ENCODE measurements at places on chromosomes 11 and 22. TPM values are rescaled to one million over a fixed set of nuclear protein-coding genes. Genes with fewer than 3 reads are reported as not detected.

DNA sequence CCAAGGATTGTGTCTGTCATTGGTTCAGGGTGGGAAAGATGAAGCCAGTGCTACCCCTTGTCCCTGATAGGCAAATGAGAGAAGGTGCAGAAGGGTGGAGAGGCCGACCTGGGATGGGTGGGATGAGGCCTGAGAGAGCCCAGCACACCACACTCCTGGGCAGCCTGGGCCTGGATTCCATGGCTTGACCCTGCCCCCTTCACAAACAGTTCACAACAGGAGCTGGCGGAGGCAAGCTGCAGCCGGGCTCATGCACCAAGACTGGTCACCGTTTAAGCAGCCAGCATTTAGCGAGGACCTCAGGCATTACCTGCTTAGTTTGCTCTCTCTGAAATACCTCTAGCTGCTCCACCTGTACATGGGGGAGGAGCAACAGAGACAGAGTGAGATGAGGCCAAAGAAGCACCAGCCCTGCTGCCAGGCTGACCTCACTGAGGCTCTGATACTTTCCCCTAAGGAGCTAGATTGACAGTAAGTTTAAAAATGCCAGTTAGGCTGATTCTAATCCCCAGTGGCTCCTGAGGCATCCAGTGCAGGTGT is 13.5 kb downstream of the IL18BP start:
- peak; percentile 26 for DNase-seq

- no peak for DNase-seq
Measured at GRCh38 chr11:126772267-126772666, 228.3 kb downstream of the KIRREL3 start.

DNA sequence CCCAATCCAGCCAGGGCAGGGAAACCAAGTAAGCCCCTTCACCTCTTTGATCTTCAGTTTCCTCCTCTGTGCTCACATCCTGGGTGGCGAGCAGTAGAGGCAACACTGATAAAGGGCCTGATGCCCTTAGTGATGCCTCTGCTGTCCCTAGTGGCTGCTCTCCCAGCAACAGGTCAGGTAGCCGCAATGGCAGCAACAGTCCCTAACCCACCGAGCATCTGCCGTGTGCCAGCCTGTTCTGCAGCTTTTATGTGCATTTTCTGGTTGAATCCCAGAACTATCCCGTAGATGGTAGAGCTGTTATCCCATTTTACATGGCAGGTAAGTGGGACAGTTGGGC is 5.2 kb downstream of the SCYL1 start:
- peak; percentile 81 for DNase-seq

GRCh38 chr22:47032956-47033647 is 270.7 kb downstream of the TBC1D22A start:
- no peak for DNase-seq

GRCh38 chr11:119100994-119101758 is 477 bp downstream of the DPAGT1 start:
- DNase-seq = peak; percentile 73

- DNase-seq = peak; percentile 70
Measured at GRCh38 chr11:68314203-68315170, 2.1 kb downstream of the LRP5 start.

DNA sequence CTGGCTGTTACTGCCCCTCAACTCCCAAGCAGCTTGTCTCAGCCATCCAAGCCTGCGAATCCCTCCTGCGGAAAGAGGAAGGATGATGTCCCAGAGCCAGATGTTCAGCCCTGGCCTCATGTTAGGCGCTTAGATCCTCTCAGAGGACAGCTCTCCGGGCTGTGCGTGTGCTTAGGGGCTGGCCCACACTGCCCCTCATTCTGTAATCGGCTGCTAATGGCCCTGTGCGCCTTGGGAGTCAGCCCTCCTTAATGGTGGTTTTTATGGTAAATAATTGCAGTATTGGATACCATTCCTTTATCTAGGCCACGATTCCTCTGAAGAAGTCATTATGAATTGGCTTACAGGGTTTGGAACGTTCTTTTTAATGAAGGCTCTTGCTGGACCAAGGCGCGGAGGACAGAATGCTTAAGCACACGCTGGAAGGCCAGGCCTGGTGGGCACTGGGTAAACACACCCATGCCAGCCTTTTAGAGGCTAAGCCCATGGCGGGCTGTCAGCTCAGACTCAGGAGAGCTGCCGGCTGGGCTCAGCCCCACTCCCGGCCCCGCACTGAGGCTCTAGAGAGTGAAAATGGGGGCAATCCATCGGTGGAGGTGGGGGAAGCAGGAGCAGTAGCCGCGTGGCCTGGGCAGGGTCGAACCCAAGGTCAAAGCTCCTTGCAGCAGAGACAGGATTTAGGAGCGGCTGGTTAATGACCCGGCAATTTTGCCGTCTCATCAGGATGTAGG is 1157.5 kb downstream of the BRD1 start:
- no peak for DNase-seq

- DNase-seq = peak; percentile 73
Measured at GRCh38 chr11:75518204-75518549, 7.6 kb downstream of the GDPD5 start.

Gene SORL1
- 13.3 TPM for total RNA-seq

DNA sequence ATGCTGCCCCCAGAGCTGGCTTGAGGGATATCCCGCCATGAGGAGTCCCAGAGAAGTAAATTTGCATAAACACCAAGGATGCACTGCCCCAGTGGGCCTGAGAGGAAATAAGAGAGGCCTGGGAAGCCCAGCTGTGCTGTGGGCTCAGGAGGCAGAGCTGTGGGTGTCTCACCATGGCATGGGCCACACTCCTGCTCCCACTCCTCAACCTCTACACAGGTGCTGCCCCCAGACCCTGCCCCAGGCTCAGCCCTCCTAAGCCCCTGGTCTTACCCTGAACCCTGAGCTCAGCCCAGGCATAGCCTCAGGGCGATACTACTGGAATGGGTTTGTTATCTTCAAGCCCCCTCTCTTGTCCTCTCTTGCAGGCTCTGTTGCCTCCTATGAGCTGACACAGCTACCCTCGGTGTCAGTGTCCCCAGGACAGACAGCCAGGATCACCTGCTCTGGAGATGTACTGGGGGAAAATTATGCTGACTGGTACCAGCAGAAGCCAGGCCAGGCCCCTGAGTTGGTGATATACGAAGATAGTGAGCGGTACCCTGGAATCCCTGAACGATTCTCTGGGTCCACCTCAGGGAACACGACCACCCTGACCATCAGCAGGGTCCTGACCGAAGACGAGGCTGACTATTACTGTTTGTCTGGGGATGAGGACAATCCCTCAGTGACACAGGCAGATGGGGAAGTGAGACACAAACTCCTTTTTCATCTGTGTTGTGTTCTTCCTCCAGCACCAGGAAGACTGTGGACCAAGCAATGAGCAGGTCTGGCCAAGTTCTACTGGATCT is 59.9 kb downstream of the GGTLC2 start:
- no peak for DNase-seq

GRCh38 chr22:29727131-29727523 is 7.3 kb downstream of the CABP7 start:
- peak; percentile 97 for DNase-seq

- no peak for DNase-seq
Measured at GRCh38 chr11:4543561-4543960, 1.4 kb upstream of the OR52M1 start.

GRCh38 chr11:40186437-40187263 is 1272.8 kb downstream of the LRRC4C start:
- DNase-seq = no peak

DNA sequence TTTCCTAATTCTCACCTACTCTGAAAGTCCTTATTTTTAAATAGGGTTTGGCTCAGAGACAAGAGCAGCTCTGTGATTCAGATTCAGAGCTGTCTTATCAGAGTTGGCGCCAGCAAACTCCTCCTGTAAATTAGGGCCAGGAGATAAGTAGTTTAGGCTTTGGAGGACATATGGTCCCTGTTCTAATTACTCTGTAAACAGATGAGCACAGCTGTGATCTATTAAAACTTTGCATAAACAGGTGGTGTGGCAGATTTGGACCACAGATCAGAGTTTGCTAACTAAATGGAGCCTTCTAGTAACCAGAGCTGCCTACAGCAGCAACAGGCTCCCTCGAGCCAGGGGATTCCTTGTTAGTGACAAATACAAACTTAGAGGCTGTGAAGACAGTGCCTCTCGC is 27.9 kb downstream of the YPEL1 start:
- no peak for DNase-seq

Gene MMP13
- not detected for total RNA-seq

Gene DGAT2
- total RNA-seq = 1.3 TPM

Gene P4HA3
- total RNA-seq = not detected

Gene MS4A3
- total RNA-seq = not detected

Gene MALAT1
- 456 TPM for total RNA-seq

Gene BRSK2
- total RNA-seq = 23.6 TPM

Gene PRG3
- total RNA-seq = not detected

Gene PKNOX2
- total RNA-seq = 2.2 TPM

DNA sequence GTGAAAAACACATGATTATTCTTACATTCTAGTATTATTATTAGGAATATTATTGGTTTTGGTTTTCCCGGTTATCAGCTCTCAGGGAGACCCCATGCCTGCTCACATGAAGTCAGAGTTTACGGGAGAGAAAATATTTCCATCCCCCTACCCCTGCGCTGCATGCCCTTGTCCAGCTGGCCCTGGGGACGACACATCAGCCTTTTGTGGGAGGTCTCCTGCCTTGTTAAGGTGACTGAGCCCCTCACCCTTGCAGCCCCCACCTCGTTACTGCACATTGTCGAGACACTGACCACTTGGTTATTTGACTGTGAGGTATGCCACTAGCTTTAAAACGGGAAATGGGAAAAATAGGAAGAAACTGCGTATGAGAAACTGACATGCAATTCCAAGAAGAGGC is 63.0 kb downstream of the PARVG start:
- no peak for DNase-seq

All from H7 (cell line).